Suprapubic skin (tissue), 4 donors: ENCODE measurements at places on chromosomes 6 and 20.

- DNase-seq: no peak
These were observed at the start of gene MYT1 for GRCh38 chr20:64164123-64164836. MYT1 (plus strand) TSS chr20:64164452; CDS start chr20:64198862, 34,410 bp downstream.

DNA sequence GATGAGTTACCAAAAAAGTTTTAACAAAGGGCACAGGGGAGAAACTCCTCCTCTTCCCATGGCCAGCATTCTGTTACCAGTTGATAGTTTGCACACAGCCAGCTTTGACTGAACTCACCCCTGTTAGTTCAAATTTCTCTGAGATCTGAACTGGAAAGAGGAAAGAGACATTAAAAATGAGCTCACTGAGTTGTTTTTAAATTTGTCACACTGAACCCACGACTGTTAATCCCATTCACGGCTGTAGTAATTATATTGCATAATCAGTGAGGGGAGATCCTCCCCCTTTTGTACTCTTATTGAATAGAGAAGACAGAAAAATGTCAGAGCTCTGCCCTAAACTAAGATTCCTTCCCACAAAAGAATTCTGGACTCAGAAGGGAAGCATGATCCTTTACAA lies 17.5 kb upstream of the DSP start:
- DNase-seq: no peak

GRCh38 chr6:103783329-103783728 lies 1076.4 kb downstream of the HACE1 start:
- DNase-seq: no peak

DNA sequence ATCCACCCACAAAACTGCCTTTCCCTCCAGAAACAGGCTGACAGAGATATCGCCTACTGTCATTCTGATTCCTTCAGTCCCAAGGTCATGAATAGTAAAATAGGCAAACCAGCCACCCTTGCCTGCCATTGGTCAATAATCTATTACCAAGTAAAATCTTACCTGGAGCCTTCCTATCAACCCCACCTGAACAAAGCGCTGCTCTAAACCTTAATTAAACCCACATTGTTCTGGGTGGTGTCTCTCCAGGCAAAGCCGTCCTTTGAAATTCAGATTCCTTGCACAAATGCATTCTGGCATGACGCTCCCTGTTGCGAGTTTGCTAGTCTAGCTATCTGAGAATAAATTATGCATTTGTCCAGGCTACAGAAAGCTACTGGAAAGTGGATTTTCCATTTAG lies 291.6 kb upstream of the ECI2 start:
- no peak for DNase-seq

- no peak for DNase-seq
These were observed 35.3 kb downstream of the BEND3 start for GRCh38 chr6:107080036-107080435.

DNA sequence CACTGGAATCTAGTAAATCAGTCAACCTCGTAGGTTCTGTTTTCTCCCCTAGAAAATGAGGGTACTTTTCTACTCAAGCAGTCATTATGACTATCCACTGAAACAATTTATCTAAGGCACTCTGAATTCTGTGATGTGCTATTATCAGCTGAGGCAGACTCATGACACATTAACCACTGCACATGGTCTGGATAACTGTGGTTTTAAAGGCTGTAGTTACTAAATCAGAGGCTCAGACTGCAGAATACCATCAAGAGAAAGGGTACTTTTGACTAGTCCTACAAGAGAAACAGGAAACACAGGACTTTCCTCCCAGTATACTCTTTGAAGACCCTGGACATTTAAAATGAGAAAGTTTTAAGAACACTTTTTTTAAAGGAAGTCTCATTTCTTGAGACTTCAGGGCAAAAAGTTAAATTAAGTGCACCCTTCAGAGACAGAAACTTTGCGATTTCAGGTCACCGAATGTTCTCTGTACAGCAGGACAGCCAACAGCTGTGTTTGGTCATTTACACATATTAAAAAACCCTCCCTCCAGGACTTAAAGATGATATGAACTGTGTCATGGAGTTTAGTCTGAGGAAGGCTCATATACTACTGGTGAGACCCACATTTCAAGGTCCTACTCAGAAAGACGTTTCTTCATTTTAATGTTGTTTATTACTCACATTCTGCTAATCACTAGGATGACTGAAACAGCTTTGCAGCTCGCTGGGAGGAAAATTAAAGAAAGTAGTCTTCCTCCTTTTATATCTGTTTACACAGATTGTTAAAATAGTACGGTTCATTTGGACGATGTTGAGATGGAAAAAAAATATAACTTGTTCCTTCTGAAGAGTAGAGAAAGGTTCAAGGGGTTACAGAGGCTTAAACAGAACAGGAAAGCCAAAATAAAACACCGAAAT lies 19.9 kb downstream of the ATXN1 start:
- DNase-seq: no peak

GRCh38 chr6:143976806-143977349 lies 31.2 kb downstream of the PLAGL1 start:
- no peak for DNase-seq

GRCh38 chr20:2093159-2093781 lies 8.4 kb upstream of the STK35 start:
- DNase-seq: no peak

DNA sequence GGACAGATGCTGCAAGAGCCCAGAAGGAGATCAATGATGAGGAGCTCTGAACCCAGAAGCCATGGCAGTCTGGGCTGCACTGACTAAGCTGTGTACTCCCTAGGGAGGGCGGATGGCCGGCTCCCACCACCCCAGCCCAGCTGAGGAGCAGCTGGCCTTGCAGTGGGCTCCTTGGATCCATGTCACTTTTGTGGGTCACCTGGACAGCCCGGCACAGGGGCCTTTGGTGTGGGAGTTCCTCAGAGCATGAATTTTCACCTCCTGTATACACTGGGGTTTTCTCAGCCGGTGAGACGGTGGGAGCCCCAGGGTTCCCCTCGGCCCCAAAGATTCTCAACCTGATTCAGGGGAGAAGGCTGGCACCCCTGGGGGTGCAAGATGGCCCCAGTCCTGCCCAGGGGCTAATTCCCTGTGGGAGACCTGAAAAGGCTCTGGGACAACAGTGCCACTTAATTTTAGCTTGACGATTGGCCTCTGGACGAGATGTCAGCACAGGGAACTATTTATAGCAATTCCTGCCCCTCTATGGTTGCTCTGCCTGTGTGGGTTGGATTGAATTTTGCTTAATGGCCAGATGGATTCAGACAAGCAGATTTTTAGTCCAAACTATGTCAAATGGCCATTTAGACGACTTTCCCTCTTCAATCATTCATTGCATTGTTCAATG lies 121.6 kb upstream of the PMEPA1 start:
- peak; percentile 56 for DNase-seq

DNA sequence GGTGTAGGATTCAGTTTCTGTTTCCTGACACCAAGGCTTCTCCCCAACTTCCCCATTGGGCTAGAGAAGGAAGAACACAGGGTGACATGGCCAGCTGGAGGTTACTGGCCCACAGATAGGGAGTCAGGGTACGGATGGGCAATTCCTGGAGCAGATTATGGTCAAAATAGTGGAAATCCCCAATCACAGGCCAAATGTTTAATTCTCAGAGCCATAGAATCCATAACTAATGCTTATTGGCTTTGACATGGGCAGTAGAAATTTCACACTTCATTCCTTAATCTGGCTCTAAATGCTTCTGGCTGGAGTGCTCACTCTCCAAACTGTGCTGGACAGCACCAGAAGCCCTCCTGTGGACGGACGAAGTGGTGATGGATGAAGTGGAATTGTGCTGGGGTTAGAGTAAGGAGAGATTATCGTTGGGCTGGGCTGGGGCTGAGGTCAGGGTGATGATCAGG lies 887 bp downstream of the SIGLEC1 start:
- DNase-seq: no peak

DNA sequence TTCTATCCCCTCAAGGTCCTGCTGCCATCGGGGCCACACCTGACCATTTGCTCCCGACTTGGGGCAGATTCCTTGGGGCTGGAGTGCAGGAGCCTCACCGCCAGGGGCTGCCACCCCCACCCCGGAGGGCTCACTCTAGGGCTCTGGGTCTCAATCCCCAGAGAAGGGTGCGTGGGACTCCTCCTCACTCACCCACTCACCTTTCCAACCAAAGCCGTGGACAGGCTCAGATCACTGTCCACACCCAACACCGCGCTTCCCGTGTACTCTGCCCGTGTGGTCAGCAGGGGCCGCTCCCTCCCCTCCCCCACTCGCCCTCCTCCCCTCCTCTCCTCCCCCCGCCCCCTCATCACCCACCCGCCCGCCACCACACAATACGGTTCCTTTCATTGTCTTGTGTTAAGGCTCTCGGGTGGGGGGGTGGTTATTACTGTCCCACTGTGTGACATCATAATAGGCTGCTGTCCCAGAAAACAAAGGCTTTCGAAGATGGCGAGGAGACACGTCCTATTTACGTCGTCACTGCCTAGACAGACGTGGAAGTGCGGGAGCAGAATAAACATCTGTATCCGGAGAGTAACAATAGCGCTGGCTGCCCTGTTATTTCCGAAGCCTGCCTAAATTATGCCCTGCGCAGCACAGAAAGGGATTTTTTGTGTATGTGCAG lies 85.8 kb downstream of the YTHDF1 start:
- peak; percentile 52 for DNase-seq

DNA sequence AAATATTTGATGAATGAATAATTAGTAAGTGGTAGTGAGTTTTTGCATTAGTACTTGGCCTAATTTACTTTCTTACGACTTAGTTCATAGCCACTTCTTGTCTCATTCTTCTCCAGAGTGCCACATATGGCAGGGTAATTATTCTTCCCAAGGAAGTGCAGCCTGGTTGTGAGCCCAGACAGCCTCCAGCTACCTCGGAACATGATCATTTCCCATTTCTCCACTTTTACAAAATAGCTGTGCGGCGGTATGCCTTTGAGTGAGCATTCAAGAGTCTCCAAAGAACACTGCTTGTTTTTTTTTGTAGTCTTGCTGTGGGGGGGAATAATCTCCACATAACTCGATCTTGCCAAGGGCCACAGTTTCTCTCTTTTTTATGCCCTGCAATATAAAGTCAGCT lies 765.0 kb downstream of the HDGFL1 start:
- DNase-seq: no peak

DNA sequence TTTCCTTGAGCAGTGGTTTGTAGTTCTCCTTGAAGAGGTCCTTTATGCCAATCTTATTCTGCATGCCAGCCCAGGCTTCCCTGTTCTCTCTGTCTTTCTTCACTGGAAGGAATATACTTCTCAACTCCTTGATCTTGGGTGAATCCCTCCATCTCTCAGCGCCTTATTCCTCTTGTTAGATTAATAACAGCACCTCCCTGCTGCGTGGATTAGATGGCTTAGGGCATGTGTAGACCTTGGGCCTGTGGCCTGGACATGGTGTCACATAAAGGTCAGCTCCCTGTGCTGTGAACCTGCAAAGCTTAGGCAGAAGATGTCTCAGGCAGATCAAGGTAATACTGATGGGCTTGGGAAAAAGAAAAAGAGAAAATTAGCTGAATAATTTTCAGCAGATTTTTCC lies 18.3 kb downstream of the ZNF831 start:
- DNase-seq: no peak

- no peak for DNase-seq
These were observed 186.7 kb upstream of the TENT5A start for GRCh38 chr6:81938991-81939732.

GRCh38 chr6:64000818-64001491 lies 365.4 kb downstream of the PHF3 start:
- DNase-seq: no peak

GRCh38 chr6:41039060-41039998 lies at the start of gene UNC5CL:
UNC5CL (minus strand) TSS chr6:41039221; CDS start chr6:41035074, 4,147 bp downstream.
- DNase-seq: peak; percentile 46

- no peak for DNase-seq
These were observed 8.0 kb upstream of the SIM1 start for GRCh38 chr6:100472674-100473073.

GRCh38 chr6:137630666-137631065 lies 136.5 kb upstream of the OLIG3 start:
- DNase-seq: no peak

- DNase-seq: no peak
These were observed 1.4 kb upstream of the HLA-G start for GRCh38 chr6:29826271-29826670.

GRCh38 chr6:46281110-46281509 lies 110.3 kb upstream of the ENPP5 start:
- no peak for DNase-seq

DNA sequence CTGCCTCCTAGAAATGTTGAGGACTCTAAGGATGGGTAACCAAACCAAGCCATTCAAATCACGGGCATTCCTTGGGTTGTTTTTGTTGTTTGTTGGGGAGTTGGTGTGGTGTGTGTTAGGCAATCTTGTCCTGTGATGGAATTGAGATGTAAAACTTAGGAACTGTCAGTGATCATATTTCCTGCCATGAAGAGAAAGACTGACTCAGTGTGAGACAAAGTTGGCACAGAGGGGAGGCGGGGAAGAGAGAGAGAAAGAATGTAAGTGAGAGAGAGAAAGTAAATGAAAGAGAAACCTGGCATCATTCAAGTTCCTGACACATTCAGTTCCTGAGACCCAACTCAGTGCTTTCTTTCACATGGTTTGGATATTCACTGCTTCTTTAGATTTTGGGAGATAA lies 21.6 kb upstream of the FBXO30 start:
- no peak for DNase-seq

GRCh38 chr6:42522942-42523814 lies 40.7 kb upstream of the UBR2 start:
- no peak for DNase-seq

DNA sequence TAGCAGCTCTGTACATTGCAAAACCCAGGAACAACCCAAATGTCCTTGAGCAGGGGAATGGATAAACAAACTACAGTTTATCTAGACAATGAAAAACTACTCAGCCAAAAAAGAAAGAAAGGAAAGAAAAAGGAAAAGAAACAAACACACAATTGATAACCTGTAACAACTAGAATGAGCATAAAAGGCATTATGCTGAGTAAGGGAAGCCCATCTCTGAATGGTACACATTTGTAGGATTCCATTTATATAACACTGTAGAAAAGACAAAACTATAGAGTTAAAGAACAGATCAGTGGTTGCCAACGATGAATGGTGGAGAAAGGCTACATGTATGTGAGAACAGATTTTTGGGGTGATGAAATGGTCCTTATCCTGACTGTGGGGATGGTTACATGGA lies 454.0 kb downstream of the PKHD1 start:
- DNase-seq: no peak

DNA sequence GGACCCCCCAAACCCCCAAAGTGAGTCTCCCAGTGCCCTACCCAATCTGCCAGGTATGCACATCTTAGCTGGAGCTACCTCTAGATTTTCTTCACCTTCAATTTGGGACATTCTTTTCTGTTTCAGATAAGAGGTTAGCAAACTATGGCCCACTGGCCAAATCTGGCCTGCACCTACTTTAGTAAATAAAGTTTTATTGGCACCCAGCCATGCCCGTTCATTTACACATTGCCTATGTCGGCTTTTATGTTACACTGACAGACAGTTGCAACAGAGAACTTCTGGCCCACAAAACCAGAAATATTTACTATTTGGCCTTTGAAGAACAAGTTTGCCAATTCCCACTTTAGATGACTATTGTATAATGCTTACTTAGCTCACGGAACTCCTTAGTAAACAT lies 55.9 kb upstream of the STX16 start:
- DNase-seq: no peak

DNA sequence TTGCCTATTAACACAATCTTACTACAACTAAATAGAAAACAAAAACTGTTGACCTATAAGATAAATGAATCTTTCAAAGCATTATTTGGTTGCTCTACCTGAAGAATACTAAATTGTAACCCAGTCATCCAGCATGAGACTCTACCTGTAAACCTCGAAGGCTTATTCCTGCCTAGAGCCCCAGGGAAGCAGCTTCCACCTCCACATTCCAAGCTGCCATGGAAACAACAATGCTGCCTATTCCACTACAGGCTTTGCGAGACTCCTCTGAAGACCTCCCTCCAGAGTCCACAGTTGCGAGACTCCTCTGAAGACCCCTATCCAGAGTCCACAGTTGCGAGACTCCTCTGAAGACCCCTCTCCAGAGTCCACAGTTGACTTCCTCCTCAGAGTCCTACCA lies 15.7 kb downstream of the GMDS start:
- DNase-seq: no peak
